Activated T-helper 1 cell treated with Interleukin-2 at 50 U/mL for 16 hours (primary cell): ENCODE measurements at places on chromosomes 11 and 22.

- no peak for DNase-seq
Measured at GRCh38 chr11:131749101-131749500, 378.7 kb downstream of the NTM start.

- DNase-seq: no peak
Measured at GRCh38 chr11:58125469-58125868, at the start of gene OR9I1. Gene OR9I1, minus strand, starts transcription at chr11:58125530. Its CDS starts 6,086 bp downstream, at chr11:58119444.

GRCh38 chr11:96260067-96260511 is 82.9 kb downstream of the MAML2 start:
- DNase-seq: no peak

GRCh38 chr11:86473991-86474833 is 99.5 kb downstream of the CCDC81 start:
- DNase-seq: no peak

GRCh38 chr11:111069066-111069465 is 176.5 kb upstream of the POU2AF2 start:
- DNase-seq: no peak

DNA sequence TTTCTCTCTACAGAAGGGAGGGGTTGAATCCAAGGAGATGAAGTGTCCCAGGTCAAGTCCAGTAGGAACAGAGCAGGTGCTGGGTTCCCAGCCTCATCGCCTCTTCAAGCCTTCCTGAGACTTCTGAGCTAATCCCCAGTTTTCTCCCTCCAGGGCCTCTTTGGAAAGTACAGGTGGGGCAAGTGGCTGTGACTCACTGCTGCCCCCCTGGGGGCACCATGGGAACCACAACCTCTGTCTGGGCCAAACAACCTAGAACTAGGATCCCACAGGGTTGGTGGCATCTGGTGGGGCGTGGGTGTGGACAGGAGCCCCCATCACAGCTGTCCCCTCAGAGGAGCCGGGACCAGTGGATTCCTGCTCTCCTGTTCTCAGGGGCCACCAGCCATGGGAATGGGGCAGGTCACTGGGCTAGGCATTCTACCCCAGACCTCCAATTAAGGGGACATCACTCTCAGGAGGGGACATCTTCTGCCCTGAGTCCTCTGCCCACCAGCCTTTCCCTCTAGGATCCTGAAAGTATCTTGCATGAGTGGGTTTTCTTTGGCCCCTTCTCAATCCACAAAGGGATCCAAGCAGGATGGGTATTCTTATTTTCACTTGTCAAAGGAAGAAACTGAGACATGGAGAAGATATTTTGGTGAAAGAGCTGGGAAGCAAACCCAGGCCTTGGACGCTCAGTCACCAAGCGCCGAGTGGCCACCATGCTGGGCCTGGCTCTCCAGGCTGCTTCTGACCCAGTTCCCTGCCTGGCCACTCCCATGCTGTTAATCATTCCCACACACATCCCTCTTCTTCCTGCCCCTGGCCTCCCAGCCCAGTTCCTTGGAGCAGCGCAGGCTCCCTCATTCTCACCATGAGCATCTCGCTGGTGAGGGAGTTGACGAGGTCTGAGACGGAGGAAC is 23.8 kb downstream of the LRRC10B start:
- peak; percentile 8 for DNase-seq

- DNase-seq: no peak
Measured at GRCh38 chr11:48032721-48033120, 52.4 kb downstream of the PTPRJ start.

GRCh38 chr11:33721426-33721825 is 14.8 kb downstream of the CD59 start:
- DNase-seq: no peak

GRCh38 chr11:116500026-116500946 is 272.5 kb downstream of the BUD13 start:
- DNase-seq: no peak

GRCh38 chr22:30196880-30197336 is 49.7 kb downstream of the LIF start:
- no peak for DNase-seq

GRCh38 chr22:16834971-16835370 is 9.8 kb upstream of the XKR3 start:
- no peak for DNase-seq

GRCh38 chr22:31637447-31637890 is 24.5 kb downstream of the PISD start:
- DNase-seq: no peak

DNA sequence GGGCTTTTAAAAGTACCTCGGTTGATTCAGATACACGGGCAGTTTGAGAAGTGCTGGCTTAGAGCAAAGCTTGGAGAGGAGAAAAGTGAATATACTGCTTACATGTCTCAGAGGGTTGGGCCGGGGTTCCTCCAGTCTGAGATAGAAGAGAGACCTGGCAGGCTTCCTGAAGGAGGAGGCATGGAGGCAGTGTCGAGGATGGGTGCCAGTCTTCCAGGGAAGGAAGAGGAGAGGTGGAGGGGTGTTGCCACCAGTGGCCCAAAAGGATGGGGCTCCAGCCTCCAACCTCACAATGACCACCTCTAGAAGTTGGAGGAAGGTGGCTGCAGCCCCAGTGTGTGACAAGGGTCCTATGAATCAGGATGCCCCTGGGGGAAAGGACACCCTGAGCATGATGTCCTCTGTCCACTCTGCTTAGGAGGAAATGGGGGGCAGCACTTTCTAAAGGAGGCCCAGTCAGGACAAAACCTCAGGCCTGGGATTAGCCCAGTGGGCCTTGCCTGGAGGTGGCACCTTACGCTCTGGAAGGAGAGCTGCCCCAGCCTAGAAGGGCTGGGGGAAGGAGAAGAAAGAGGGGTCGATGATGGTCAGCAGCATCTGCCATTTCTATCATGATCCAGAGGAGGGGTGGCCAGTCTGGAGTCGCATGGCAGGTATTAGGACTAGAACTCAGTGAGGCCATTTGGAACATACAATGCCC is 65.2 kb downstream of the CD82 start:
- DNase-seq: no peak

DNA sequence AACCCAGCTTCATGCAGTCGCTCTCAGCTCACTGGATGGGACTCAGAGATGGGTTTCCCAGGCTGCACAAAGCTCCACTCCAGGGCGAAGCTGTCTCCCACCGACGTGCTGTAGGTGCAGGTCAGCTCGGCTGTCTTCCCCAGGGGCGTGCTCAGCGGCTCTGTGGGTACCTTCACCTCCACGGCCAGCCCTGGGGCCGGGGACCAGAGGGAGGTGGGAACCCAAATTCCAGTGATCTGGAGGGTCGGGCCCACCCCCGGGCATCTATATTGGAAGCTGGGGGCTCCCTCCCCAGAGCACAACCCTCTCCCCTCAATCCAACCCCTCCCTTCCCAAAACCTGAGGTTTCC is 689 bp downstream of the VSIG2 start:
- DNase-seq: no peak

DNA sequence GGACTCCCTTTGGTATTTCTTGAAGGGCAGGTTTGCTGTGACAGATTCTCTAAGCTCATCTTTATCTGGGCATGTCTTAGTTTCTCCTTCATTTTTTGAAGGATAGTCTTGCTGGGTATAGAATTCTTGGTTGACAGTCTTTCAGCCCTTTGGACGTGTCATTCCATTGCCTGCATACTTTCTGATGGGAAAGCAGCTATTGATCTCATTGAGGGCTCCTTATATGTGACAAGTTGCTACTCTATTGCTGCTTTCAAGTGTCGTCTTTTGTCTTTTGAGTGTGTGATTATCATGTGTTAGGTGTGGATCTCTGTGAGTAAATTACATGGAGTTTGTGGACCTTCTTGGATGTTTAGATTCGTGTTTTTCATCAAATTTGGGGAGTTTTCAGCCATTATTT is 21.9 kb downstream of the IGHMBP2 start:
- no peak for DNase-seq

DNA sequence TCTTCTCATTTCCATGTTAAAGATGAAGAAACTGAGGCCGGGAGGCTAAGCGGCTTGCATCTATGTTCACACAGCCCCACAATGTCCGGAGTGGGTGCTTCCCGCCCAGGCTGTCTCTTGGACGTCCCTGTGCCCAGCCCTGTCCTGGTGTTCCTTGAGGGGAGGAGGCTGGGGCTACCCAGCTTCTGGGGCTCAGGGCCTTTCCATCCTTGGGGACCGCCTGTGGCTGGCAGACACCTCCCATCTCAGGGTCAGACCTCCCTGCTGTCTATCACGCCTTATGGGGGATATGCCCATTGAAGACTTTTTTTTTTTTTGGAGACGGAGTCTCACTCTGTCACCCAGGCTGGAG is 95.5 kb downstream of the WNT7B start:
- DNase-seq: no peak

- DNase-seq: no peak
Measured at GRCh38 chr22:25156736-25157135, 42.9 kb upstream of the CRYBB3 start.

GRCh38 chr11:56345739-56346138 is at the start of gene OR8K1:
Gene OR8K1, plus strand, starts transcription at chr11:56346039. Its CDS starts 0 bp downstream, at chr11:56346039.
- no peak for DNase-seq

- DNase-seq: no peak
Measured at GRCh38 chr11:63621071-63621470, 6.8 kb upstream of the PLAAT3 start.

- DNase-seq: no peak
Measured at GRCh38 chr11:46905806-46906205, 12.5 kb downstream of the LRP4 start.

GRCh38 chr11:116929414-116930090 is 92.1 kb upstream of the APOA1 start:
- DNase-seq: no peak

- no peak for DNase-seq
Measured at GRCh38 chr22:49845241-49845640, 8.4 kb upstream of the ZBED4 start.

- DNase-seq: no peak
Measured at GRCh38 chr11:114790910-114791309, 112.6 kb downstream of the NXPE2 start.

DNA sequence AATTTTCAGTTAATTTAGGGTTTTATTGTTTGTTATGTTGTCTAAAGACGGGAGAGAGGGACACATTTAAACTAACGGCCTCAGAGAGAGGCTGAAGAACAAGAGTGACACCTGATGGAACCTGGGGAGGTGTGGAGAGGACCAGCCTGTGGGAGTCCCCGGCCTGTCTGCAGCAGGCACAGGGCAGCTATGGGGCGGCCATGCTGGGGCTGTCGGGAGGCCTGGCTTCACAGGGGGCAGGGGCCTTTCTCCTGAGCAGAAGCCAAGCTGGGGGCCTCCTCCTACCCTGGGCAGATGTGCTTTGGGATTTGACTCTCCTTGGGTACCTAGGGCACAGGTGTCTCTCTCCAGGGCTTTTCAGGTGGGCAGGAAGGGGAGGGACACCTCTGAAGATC is 21.9 kb downstream of the RELT start:
- no peak for DNase-seq

GRCh38 chr22:44497218-44497904 is 672 bp downstream of the RTL6 start:
- DNase-seq: no peak

DNA sequence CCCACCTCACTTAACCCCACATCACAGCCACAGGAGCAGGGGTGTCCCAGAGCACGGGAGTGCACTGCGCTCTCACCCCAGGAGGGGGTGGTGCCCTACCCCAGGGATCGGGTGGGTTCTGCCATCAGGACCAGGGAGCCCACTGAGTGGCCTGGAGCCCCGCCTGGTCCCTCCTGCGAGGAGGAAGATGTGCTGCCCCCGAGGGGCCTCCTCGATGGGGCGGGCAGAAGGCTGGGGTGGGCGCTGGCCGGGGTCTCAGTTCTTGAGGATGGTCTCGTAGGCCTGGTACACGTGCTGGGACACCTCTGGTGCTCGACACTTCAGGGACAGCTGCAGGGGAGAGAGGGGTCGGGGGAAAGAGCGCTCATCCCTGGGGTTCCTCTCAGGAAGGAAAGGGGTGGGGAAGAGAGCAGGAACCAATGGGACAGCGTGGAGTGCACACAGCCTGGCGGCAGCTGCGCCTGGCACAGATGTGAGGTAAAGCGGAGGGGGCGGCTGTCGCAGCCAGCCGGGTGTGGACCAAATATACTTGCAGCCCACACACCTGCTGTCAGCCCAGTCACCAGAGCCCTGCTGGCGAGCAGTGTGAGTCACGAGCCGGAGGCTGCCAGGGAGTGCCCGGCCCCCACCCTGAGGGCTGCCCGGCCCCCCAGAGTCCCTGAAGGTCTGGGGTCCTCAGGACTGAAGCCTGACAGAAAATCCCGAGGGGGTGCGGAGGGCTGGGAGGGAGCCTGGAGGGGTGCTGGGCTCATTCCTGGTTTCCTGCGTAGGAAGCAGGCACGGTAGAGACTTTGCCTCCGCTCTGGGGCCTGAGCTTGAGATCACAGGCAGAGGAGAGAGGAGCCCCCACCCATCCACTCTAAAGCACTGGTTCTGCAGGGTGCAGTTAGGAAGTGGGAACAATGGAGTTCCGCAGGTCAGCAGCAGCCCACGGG is 13.3 kb upstream of the RASL10A start:
- DNase-seq: no peak

DNA sequence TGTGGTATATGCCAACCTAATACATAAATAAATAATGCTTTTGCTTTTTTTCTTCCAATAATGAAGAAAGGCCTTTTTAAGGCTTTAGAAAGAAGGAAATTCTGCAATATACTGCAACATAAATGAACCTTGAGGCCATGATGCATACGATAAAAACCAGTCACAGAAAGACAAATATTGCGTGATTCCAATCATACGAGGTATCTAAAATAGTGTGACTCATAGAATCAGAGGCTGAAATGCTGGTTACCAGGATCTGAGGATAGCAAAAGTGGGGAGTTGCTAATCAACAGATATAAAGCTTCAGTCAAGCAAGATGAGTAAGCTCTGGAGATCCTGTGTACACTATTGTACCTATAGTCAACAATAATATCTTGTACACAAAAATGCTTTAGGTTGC is 24.2 kb downstream of the MS4A6A start:
- DNase-seq: no peak

DNA sequence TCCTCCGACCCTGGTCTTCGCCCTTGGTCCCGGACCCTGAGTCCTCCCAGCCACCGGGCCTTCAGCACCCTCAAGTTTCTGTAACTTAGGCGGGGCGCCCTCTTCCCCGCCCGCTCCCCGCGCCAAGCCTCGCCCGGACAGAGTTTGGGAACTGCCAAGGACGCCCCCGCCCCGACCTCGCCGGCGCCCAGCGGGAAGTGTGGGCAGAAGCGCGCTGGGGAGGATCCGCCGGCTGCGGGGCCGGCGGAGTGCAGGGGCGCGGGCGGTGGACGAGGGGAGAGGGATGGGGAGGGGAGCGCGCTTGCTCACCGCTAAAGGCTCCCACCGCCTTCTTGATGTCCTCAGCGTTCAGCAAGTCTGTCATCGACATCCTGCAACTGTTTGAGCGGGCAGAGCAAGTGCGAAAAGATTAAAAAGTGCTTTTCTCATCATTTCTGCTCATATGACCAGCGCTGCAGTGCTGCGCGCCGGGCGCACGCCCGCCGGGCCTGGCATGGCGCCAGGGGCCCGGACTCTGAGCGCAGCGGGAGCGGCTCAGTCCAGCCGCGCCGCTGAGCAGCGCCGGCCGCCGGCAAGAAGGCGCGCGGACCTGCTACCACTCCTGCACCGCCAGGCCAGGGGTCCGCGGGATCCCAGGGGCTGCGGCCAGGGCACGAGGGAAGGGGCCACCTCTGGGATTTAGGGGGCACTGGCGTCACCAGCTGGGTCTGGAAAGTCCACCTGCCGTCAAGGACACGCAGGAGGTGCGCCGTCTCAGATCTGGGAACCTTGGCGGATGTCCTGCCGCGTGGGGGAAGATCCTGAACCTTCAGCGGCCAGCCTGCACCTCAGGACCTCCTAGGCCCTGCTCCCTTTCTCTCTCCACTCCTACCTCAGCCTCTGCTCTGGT is at the start of gene PVALB:
TSS of gene PVALB (minus strand) at position 400 of the 889 bp plus-strand sequence. CDS start at position 370, 30 bp downstream.
- no peak for DNase-seq

GRCh38 chr11:120141113-120141767 is 3.3 kb upstream of the TRIM29 start:
- DNase-seq: no peak
